Osteoblast (primary cell): ENCODE measurements at places on chromosomes 12 and 14. TPM values are rescaled to one million over a fixed set of nuclear protein-coding genes. Genes with fewer than 3 reads are reported as not detected.
A peak's percentile ranks its signal among the peaks of the same experiment; 100 is the strongest.

DNA sequence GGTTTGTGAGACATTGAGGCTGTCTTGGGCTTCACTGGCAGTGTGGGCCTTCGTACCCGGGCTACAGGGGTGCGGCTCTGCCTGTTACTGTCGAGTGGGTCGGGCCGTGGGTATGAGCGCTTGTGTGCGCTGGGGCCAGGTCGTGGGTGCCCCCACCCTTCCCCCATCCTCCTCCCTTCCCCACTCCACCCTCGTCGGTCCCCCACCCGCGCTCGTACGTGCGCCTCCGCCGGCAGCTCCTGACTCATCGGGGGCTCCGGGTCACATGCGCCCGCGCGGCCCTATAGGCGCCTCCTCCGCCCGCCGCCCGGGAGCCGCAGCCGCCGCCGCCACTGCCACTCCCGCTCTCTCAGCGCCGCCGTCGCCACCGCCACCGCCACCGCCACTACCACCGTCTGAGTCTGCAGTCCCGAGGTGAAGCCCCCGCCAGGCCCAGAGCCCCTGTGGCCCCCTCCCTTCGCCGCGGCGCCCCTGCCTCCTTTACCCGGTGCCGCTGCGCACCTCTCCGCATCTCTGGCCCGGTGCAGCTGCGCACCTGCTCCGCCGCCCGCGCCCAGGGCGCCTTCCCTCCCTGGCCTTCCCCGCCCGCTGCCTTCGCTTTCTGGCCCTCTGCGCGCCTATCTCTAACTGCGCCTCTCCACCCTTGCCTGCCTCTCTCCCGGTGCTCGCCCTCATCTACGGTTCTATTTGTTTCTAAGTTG, at the start of gene ENO2:
Gene ENO2, plus strand, starts transcription at position 335 of the 701 bp plus-strand sequence. CDS start 1,253 bp downstream, outside the sequence.
- peak; percentile 98 for DNase-seq

The SRGAP1 gene
- total RNA-seq: 24.8 and 26.1 TPM in 2 replicates

DNA sequence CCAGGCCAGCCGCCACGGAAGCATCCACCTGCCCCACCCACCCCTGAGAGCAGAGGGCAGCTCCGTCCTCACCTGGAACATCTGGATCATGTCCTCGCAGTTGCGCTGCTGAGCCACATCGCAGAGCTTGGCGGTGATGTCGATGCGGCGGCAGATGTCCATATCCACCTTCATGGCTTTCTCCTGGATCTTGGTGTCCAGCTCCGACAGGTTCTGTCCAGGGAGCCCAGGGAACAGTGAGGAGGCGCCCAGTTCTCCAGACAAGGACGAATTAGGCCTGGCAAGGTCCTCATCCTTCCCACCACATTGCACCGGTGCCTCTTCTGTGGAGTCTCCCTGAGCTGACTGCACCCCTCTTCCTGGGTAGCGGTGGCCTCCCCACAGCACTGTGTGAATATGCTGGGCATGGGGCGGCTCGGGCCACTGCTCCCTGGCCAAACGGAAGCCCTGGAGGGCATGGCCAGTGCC, 6.1 kb downstream of the IFFO1 start:
- no peak for DNase-seq

DNA sequence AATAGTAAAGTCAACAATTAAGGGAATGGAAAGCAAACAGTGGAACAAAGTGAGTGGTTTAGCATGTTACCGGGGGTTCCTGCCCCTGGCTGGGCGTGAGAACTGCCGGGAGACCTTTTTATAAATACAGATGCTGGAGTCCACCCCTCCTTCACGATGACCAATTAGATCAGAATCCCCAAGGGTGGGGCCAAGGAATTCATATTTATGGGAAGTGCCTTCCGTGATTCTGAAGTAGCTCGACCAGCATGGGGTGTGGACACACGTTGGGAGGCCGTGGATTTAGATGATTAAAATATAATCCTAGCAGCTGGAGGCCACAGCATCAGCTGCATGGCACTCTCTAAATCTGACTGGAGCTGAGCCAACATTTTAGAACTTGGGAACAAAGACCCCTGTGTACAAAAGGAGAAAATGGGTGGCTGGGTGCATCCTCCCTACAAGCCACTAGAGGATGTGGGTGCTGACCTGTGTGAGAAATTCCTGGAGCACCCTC, 87.9 kb downstream of the SRRM4 start:
- DNase-seq: no peak

The IFNG-AS1 gene
- under 0.01 and 0.29 TPM in 2 replicates for total RNA-seq

DNA sequence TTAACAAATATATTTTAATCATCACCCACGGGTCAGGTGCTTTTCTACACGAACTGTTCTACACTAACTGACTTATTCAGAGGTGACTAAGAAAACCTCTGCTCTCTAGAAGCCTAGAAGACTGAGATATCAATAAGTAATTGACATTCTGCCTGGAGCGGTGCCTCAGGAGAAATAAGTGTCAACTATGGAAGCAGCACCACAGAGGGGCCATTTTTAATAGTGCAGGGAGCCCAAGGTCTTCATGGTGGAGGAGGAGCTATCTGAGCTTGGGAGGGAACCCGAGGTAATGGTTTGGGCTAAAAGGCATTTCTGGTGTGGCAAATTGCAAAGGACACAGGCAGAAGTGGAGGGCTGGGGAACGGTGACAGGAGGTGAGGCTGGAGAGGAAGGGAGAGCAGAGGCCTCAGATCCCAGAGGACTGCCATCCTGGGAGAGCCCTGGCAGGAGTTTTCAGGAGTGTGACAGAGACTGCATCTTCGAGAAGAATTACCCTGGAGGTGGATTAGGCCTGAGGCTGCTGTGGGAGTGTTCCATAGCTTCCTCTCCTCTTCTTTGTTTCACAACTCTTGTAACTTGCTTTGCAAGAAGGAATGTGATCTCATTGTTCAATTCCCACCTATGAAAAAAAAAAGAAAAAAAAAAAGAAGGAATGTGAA, 123.1 kb downstream of the NPAS3 start:
- DNase-seq: no peak

GRCh38 chr14:92959761-92960680, 37.1 kb downstream of the CHGA start:
- DNase-seq: peak; percentile 79

The GRIP1 gene
- total RNA-seq: under 0.01 TPM in 2 replicates

DNA sequence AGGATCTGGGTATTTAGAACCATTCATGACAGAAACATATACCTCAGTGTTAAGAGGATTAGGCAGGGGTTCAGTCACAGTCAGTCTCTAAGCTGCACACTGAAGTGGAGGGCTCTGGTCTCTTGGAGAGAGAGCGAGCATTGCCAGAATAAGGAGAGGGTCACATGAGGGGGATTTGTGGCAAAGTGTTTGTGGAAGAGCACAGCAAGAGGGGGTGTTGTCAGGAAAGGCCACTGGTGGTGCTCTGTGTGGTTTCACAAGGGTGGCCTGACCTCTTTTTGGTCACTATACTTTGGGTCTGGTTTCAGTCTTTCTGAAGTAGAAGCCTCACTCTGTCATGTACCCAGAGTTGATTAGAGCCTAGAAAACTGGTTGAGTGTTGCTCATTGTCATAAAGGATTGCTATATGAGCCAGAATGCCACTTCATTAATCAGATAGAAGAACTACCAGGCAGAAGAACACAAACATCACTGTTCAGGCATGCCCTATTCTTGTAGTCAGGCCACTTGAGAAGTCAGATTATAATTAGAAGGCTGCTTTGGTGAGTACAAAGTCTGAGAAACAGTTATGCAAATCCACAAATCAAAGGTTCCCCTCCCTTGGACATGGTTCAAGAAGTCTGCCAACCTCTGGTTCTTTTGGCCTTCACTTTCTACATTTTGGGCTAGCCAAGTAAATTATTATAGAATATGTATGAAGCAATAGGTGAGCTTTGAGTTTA, 8.4 kb downstream of the TMEM19 start:
- DNase-seq: no peak

- DNase-seq: no peak
Observed at GRCh38 chr14:24556756-24557155, 19.3 kb downstream of the CTSG start.

The IAPP gene
- total RNA-seq: not detected in 2 replicates

GRCh38 chr12:20492251-20492760, 124.0 kb downstream of the PDE3A start:
- DNase-seq: no peak

DNA sequence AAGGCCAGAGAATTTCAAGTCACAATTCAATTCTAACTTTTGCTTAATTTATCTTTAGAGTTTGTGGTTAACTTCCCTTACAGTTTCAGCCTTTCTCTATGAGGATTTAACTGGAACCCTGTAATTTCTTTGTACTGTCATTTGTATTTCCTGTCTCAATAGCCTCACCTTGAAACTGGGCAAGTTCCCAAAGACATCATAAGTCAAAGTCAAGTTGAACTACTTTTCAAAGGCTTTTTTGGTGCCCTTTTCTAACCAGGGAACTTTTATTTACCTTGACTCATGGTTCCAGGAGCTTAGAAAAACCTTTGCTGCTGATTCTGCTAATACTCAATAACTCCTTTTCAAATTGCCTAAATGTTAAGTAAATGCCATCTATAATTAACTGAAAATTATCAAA, 200.8 kb upstream of the KRR1 start:
- DNase-seq: no peak

The PAPLN gene
- total RNA-seq: 5.3 and 5.8 TPM in 2 replicates

The AQP6 gene
- not detected in 2 replicates for total RNA-seq
